ENCODE measurements at places on chromosomes 3 and 15.

DNA sequence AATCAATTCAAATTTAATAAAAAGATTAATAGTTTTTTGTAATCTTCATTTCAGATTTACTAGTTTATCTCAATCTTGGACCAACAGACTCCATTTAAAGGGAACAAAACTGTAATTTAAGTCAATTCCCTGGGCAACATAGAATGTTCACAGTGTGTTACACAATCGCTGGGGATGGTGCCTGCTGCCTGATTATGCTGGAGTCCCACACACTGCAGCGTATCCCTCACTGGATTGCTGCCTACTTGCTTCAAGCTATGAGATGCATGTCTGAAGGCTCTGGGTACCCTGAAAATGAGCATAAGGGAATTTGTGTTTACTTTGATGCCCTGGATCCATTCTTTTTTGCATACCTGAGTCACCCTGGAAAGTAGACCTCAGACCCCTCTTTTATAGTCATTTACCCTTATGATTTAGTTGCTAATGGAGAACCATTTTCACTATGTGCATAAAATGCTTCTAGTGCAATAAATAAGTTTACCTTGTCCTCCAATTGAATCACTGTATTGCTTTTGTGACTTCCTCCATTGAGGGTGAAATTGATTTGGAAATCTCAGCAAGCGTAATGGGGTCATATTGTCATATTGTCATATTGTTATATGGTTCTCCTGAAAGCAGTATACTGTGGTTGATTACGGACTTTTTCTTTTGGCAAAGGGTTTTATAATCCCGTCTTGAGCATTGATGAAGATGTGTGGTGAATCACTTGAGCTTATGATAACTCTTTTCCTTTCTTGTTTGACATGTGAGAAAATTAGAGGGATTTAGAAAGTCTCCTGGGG, 35.9 kb downstream of the ITPR1 start:
- DNase-seq, result no peak

GRCh38 chr3:101379658-101380376, 59.4 kb upstream of the IMPG2 start:
- no peak for DNase-seq

DNA sequence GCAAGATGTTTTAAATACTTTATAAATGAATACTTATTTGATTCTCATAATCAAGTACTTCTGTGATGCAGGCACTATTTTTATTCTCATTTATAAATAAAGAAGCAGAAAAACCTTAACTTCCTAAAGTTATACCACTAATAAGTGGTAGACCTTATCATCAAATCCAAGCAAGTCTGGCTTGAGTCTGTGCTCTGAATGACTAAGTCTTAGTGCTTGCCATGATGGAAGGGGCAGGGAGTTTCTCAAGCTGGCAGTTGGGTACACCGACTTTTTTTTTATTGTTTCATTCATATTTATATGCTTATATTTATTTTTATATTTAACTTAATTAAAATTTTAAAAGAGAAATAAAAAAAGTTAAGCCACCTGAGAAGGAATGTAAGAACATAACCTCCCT, 23.6 kb downstream of the SLMAP start:
- no peak for DNase-seq

DNA sequence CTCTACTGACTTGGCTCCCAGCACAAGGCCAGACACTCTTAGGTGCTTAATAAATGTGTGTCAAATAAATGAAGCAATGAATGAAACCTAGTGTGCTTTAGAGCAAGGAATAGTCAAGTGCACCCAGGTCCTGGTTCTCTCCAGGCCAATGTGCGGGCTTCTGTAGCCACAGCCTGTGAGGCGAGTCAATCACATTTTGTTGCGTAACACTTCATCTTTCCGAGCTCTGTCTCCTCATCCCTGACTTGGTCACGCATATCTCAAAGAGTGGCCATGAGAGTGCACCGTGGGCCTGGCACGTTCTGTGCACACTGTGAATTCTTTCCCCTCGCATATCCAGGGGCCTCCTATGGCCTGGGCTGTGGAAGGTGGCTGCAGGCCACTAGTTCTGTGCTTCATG, 11.4 kb upstream of the SH3GL3 start:
- DNase-seq, result no peak

DNA sequence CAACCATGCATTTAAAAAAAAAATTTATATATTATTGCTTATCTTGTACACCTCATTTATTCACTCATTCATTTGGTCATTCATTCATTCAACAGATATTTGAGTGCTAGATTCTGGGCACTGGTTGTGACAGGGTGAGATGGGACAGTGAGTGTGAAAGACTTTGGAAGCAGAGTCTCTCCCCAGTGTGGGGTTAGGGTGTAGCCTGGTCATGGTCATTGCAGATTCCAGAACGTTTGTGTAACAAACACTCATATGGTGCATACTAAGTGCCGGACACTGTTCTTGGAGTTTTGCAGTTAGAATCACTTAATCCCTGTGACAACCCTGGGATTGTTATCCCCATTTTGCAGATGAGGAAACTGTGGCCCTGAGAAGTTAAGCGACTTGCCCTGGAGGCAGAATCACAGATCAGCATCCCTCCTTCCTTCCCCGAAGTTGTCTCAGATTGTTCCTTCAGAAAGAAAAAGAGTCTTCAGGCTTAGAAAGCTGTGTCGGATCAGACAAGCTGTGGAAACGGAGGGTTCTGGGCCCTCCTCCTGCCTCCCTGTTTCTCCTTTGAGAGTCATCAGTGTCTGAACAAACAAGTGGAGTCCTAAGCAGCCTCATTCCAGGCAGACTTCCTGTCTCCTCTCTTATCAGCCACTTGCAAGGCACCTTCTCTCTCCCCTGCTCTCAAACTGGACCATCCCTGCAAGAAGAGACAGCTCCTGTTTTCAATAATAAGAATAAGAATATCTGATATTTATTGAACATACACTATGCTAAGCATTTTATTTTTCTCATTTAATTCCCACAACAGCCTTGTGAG, 6.3 kb downstream of the LOXL1 start:
- DNase-seq, result no peak

DNA sequence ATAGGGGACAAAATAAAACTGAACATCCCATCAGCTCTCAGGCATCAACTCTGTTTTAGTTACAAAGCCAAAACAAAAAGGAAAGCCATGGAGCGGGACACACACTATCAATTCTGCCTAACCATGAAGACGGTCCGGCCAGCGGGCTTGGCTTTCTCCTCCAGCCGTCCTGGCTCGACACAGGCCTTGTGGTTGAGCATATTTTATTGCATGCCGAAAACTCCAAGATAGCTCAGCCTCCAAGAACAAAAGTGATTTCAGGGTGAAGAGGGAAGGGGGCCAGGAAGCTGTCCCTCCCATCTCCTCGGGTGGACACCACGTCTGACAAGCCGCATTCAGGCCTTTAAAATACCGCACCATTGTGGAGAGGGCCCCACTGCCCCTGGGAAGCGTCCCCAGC, 31.2 kb downstream of the WNT5A start:
- no peak for DNase-seq

GRCh38 chr3:126557415-126557745, 1.4 kb downstream of the C3orf22 start:
- DNase-seq, result no peak

GRCh38 chr3:111605018-111605417, 9.9 kb upstream of the ZBED2 start:
- no peak for DNase-seq

- DNase-seq, result no peak
These were observed 69.1 kb downstream of the GREM1 start for GRCh38 chr15:32786906-32787305.

DNA sequence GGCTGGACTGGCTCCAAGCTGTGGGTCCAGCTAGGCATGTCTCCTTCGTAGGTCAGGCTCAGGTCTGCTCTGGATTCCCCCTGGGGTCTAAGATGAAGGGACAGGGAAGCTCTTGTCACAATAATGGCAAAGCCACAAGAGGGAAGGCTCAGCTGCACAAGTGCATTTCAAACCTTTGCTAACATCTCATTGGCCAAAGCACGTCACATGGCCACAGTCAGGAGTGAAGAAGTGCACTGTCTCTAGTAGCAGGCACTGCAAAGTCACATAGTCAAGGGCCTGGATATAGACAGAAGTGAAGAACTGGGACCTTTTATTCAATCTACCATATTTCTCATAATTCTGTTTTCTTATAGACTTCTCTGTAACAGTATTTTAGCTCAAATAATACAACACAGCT, 20.1 kb downstream of the DLEC1 start:
- DNase-seq, result no peak

- DNase-seq, result no peak
These were observed at the start of gene ARHGAP31 for GRCh38 chr3:119293871-119294695. Gene ARHGAP31, plus strand, starts transcription at chr3:119294383. Its CDS starts 522 bp downstream, at chr3:119294905.

DNA sequence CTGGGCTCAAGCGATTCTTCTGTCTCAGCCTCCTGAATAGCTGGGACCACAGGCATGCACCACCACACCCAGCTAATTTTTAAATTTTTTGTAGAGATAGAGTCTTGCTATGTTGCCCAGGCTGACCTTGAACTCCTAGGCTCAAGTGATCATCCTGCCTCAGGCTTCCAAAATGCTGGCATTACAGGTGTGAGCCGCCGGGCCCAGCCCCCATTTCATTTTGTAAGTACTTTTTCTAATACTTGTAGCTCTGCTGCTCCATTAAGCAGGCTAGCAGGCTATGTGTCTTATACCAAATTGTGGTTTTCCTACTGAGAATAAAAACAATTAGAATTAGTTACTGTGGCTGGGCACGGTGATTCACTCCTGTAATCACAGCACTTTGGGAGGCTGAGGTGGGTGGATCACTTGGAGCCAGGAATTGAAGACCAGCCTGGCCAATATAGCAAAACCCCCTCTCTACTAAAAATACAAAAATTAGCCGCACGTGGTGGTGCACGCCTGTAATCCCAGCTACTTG, 22.4 kb downstream of the NIPA1 start:
- no peak for DNase-seq

DNA sequence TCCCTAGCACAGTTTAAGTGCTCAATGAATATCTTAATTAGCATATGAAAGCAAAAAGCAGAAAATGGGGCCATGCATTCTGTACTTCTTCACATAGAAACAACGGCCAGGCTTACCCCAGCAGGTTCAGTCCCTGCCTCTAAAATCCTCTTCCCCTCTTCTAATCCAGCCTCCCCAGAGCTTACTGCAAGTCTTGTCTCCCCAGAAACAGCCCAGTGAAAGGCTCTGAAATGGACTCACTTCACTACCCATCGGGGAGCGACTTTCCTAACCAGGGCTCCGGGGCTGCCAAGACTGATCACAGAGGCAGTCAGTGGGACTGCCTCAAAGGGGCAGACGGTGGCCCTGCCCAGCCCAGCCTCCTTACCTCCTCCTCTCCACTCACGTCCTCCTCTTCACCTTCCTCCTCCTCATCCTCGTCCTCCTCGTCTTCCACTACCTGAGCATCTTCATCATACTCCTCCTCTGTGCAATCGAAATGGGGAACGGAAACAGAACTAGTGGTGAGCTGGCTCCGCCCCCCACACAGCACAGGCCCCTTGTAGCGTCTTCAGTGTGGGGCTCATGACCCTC, 38.0 kb downstream of the ANP32A start:
- no peak for DNase-seq

DNA sequence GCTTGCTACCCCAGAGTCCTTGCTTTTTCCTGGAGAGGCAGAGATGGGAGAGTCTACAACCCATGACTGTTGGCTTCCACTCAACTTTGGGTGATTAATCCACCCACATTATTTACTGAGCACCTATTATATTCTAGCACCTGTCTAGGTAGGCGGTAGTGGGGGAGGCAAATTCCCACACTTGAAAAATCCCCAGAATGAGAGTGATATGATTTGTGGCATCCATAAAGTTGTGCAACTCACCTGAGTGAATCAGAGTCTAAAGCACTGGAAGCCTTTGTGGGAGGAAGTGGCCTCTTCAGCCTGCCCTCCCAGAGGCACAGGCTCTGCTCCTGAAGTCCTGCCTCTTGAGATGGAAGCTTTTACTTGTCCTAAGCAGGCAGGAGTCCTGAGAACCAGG, 40.4 kb upstream of the CTNNB1 start:
- DNase-seq, result no peak

- no peak for DNase-seq
These were observed 57.5 kb upstream of the ITGA11 start for GRCh38 chr15:68489421-68489820.

- peak; percentile 7 for DNase-seq
These were observed 60.3 kb downstream of the STRIT1 start for GRCh38 chr3:155233213-155233612.

GRCh38 chr3:184786280-184786941, 25.6 kb upstream of the VPS8 start:
- no peak for DNase-seq

- no peak for DNase-seq
These were observed 33.6 kb downstream of the SSUH2 start for GRCh38 chr3:8610951-8611350.

DNA sequence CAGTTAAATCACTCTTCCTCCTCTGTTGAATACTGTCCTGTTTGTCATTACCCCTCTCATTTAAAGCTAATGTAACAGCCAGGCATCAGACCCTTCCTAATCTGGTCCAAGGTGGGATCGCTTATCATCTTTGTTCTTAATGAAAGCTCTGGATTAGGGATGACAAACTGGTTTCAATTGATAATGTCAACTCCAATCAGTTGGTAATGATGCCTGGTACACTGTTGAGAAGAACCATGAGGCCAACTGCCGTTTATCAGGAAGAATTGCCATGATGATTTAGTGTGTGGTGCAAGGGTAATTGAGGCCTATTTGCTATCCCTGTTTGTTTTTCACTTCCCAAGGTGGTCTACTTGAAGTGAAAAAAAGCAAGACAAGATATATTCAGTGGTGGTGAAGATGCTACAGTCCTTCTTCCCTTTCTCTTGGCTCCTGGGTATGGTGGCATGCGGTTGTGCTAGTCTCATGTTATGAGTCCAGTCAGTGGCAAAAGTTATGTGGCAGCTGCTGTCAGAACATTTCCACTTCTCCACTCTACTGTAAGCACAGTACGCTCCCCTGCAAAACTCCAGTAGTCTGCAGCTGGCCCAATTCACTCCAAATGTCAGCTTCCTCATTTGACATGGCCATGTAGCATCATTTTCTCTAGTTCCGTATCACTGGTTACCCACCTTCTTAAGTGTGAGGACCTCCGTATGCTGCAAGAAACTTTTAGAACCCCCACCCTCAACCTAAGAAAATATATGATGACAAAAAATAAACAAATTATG, 72.5 kb downstream of the MORC1 start:
- no peak for DNase-seq

DNA sequence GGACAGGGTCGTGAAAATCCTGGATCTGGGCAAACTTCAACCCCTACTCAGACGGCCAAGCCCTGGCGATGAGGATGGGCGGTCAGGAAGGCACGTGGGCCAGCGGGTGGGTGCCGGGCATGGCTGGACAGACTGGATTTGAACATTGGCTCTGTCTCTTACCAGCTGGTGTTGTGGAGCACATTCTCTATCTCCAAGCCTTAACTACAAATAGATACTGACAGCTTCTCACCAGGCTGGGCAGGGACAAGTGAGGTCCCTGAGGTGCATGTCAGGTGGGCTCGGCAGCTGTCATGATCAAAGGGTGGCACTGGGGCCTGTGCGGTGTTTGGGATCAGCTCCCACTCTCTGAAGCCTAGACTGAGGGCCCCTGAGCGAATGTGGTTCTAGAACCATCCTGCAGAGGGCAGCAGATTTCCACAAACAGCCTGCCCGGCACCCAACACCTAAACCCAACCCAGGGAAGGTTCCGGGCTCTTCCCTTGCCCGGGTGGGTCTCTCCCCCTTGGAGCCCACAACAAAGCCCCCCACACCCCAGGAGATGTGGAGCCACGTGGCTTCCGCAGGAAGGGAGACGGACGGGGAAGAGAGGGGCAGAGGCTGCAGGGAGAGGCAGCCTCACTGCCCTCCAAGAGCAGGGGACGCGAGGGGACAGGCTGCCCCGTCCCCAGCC, 58.4 kb downstream of the RGMA start:
- DNase-seq, result no peak

- DNase-seq, result no peak
These were observed 110.5 kb upstream of the RAP2B start for GRCh38 chr3:153051427-153052095.

All from NCI-H2081 treated with DMSO at 0.1 percent for 48 hours (cell line).